Kidney glomerular epithelial cell (primary cell): ENCODE measurements at places on chromosomes 11 and 22.

DNA sequence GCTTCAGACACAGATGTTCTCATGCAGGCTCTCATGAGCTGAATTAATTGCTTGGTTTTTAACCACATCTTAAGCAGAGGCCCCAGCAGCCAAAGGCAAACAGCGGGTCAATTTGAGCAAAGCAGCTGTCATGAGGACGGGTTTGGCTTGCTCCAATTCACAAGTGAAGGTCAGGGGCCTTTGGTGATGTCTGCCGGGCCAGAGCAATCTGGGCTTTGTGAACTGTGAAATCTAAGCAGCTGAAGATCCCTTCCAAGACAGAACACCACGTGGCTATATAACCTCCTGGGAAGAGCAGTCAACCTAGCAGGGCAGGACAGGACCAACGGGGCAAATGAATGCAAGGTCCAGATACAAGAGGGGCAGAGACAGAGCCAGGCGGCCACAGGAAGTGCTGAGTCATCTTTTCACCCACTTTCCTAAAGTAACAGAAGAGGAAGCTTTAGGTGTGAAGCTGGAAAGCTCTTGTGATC lies 187.3 kb upstream of the B3GAT1 start:
- DNase-seq = no peak

GRCh38 chr22:48677168-48677520 lies 1150.5 kb downstream of the BRD1 start:
- DNase-seq = no peak

- no peak for DNase-seq
Measured at GRCh38 chr11:200224-201003, 6.8 kb downstream of the BET1L start.

DNA sequence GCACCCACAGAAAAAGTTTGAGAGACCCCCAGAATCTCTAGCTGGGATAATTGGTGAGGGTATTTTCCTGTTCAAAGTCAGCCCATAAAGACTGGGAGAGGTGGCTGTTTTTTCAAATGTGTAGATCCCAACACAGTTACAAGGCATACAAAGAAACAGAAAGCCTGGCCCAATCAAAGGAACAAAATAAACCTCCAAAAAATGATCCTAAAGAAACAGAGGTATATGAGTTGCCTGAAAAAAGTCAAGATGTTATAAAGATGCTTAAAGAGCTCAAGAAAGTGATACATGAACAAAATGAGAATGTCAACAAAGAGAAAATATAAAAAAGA lies 40.2 kb upstream of the MMP12 start:
- DNase-seq = no peak

DNA sequence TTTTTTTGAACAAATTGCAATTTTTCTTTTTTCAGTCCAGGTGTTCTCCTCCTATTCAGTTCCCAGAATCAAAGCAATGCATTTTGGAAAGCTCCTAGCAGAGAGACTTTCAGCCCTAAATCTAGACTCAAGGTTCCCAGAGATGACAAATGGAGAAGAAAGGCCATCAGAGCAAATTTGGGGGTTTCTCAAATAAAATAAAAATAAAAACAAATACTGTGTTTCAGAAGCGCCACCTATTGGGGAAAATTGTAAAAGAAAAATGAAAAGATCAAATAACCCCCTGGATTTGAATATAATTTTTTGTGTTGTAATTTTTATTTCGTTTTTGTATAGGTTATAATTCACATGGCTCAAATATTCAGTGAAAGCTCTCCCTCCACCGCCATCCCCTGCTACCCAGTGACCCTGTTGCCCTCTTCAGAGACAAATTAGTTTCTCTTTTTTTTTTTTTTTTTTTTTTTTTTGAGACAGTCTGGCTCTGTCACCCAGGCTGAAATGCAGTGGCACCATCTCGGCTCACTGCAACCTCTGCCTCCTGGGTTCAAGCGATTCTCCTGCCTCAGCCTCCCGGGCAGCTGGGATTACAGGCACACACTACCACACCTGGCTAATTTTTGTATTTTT lies 6.2 kb upstream of the UBE4A start:
- peak; percentile 9 for DNase-seq

DNA sequence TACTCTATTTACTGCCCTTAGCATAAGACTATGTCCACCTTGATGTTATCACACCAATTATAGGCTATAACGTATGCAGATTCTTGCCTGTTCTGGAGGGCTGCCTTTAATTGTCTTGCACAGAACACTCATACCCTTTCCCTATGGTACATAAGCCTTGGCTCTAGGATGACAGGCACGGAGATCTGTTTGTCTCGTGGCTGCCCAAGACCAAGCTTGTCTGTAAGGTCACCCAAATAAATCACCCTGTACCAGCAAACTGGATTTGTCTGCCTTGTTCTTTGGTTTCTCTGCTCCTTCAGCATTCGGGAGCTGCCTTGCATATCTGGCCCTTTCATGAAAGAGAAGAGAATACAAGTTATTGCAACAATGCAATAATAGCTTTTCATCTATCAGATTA lies 7.5 kb upstream of the TSGA10IP start:
- DNase-seq = no peak

DNA sequence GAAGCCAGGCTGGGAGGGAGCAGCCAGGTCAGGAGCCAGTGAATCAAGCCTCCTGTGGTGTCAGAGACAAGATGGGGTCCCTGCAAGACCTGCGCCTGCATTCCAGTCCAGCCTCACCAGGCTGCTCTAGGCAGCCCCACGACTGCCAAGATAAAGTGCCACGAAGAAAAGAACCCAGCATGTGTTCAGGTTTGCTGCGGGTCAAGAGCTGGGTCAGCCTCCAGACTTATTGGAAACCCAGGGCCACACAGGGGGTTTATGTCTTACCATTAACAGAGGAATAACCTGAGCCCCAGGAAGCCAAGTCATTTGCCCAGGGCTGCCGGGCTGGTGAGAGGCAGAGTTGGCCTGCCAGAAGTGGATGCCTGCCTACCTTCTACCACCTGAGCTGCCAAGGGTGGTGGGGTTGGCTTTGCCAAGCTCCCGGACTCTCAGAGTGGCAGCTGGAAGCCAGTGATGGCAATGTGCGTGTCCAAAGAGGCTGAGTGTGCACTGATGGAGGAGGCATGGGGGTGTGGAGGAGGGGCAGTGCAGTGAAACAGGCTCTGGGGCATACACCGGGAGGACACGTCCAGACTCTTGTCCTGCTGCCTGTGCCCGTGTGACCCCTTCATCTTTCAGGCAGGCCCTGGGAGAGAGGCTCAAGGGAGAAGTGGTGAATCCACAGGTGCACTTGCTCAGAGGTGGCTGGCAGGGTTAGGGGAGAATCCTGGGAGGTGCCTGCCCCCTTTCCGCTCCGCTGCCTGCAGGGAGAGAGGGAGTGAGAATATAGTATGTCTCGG lies 1.7 kb downstream of the RASD2 start:
- no peak for DNase-seq

GRCh38 chr11:57491371-57492061 lies 24.0 kb downstream of the SLC43A1 start:
- no peak for DNase-seq

- DNase-seq = peak; percentile 93
Measured at GRCh38 chr11:19679952-19680828, 32.4 kb upstream of the NAV2 start.

DNA sequence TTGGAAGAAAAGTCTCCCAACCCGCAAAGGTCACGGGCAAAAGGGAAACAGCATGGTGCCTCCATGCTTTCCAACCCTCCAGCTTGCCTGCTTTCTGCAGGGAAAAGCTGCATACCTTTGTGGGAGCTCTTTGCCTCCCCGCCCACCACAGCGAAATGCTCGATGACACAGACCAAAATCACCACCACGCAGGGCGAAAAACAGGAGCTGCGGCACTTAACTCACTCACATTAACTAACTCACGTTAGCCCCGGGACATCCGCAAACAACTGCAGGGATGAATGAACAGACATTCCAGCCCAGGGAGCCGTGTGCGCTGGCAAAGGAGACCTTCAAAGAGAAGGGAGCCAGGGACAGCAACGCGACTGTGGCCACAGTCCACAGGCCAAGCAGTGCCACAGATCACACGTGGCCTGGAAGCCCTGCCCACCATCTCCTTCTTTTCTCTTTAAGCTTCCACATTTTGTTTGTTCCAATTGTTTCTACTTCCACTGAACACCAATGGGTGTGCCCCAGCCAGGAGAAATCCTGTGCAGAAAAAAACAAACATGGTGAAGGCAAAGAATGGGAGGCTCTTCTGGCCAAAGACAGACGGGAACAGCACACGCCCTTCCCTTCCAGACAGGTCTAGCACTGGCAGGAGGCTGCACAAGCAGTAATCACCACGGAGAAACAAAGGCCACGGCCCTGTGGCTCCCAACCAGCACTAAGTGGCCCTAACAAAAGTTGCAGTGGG lies 39.3 kb downstream of the DUSP8 start:
- DNase-seq = peak; percentile 53

GRCh38 chr11:42311514-42311913 lies 852.1 kb upstream of the LRRC4C start:
- DNase-seq = no peak

DNA sequence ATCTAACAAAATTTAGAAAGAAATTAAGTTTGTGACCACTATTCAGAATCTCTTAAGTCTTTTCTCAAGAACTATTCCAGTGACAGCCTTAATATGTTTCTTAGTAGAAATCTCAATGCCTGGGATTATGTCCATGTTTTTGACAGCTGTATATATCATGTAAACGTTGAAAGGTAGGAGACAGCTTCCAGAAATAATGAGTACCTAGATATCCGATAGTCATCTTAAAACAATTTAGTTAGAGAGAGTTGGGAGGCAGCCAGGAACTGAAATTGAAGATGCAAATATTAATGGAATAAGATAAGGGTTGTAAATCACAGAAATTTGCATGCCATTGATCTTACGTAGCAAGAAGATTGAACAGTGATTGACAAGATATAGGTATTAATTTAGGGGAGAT lies 955.2 kb downstream of the JRKL start:
- no peak for DNase-seq

- no peak for DNase-seq
Measured at GRCh38 chr22:31891366-31892079, 52.8 kb upstream of the YWHAH start.

DNA sequence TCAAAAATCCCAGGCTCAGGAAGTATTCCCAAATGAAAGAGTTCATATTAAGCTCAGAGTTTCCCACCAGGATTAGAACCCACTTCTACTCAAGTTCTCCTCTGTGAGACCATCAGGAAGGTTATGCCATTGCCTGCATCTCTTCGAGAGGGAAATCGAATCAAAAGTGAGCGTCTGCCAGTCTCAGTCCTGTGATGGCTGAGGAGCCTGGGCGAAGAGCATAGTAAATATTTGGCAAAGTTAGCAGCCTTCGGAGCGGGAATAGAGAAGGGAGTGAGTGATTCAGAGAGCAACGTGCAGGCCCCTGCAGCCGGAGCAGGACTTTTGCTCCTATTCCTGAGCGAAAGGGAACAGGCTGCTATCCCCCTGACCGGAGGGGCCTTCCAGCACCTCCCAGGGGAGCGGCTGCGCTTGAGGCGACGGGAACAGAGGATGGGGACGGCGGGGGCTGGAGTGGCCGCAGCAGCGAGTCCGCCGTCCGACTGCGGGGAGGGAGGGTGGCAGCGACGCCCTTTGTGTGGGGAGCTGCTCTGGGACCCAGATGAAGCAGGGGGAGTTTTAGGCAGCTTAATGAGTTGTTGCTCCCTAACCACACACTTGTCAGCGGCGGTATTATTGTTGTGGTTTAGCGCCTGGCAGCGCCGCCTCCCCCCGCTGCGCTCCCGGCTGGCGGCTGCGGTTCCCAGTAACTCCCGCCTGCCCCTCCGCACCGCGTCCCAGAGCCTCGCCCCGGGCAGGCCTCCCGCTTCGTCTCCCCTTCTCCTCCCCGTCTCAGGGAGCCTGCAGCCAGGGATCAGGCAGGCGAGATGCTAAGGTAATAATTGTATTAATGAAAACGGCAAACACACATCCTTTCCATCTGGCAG lies 21.7 kb upstream of the NRGN start:
- DNase-seq = peak; percentile 34
